Stromal cell of bone marrow (primary cell): ENCODE measurements at places on chromosomes 1 and 21.

- DNase-seq: no peak
These were observed 357.2 kb downstream of the USP25 start for GRCh38 chr21:16086936-16087335.

GRCh38 chr1:33418811-33419210, 12.1 kb downstream of the PHC2 start:
- DNase-seq: no peak

GRCh38 chr1:96833376-96833775, 111.8 kb downstream of the PTBP2 start:
- no peak for DNase-seq

GRCh38 chr1:186682736-186683135, 2.5 kb upstream of the PTGS2 start:
- DNase-seq: no peak

DNA sequence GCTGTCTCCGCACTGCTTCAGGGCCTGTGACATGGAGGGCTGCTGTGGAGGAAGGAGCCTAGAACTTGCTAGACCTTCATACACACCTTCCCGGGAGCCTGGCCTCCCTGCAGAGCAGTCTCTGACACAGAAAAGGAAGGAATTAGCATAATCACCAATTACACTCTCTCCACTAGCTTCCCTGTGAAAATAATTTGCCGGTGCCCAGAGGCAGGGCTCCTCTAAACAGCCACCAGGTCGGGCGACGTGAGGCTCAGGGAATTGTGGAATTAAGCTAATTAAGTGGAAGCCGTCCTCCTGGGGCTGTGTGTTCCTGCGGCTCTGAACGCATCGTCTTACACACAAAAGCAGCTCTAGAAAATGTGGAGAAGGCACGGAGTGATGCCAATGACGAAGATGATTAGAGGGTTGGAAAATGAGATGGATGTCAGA, 82.6 kb downstream of the NENF start:
- no peak for DNase-seq

- DNase-seq: no peak
These were observed 9.8 kb upstream of the SSX2IP start for GRCh38 chr1:84700070-84700469.

DNA sequence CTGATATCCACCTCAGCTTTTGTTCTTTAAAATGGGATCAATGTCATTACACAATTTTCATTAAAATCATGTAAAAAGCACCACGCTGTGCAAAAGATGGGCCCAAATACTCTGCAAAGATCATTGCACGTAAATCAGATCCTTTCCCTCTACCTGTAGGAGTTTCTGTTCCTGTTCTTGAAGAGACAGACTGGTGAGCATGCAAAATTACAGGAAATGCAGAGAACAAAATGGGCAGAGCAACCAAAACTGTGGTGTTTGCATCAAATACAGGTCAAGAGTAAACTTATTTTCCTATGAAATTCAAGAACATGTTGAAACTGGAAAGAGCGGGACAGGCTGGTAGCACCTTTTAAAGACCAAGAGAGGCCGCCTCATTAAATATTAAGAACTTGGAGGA, 294.9 kb upstream of the ADGRL2 start:
- no peak for DNase-seq
